ENCODE measurements at places on chromosomes 13 and 19. TPM values are rescaled to one million over a fixed set of nuclear protein-coding genes. Genes with fewer than 3 reads are reported as not detected.
A peak's percentile ranks its signal among the peaks of the same experiment; 100 is the strongest.

GRCh38 chr13:37870895-37871550 is 1.5 kb upstream of the TRPC4 start:
- DNase-seq: no peak

DNA sequence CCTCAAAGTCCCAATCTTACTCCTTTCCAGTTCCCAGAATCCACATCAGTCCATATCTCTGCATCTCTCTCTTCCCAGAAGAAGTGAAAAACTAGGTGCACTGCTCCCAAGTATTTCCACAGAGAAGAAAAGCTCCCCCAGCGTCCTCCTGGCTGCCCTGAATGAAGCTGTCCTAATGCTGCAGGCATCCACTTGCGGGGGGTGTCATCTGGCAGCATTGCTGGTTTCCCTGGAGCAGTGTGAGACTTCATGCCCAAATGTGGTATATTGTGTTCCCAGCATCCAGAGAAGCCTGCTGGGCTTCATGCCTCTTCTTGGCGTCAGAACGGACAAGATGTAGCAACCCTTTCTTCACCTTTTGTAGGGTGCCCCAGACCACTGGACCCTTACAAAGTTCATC is 32.9 kb upstream of the ARHGEF7 start:
- DNase-seq: no peak

C1QTNF9B gene
- 4.2 TPM for total RNA-seq

TICAM1 gene
- 6.3 TPM for total RNA-seq

- DNase-seq: peak; percentile 8
Measured at GRCh38 chr13:113850722-113851479, 13.0 kb downstream of the GAS6 start.

GRCh38 chr19:11421371-11422098 is 2.4 kb upstream of the RGL3 start:
- DNase-seq: peak; percentile 61

- DNase-seq: peak; percentile 66
Measured at GRCh38 chr19:15779756-15780476, 7.5 kb upstream of the OR10H5 start.

DNA sequence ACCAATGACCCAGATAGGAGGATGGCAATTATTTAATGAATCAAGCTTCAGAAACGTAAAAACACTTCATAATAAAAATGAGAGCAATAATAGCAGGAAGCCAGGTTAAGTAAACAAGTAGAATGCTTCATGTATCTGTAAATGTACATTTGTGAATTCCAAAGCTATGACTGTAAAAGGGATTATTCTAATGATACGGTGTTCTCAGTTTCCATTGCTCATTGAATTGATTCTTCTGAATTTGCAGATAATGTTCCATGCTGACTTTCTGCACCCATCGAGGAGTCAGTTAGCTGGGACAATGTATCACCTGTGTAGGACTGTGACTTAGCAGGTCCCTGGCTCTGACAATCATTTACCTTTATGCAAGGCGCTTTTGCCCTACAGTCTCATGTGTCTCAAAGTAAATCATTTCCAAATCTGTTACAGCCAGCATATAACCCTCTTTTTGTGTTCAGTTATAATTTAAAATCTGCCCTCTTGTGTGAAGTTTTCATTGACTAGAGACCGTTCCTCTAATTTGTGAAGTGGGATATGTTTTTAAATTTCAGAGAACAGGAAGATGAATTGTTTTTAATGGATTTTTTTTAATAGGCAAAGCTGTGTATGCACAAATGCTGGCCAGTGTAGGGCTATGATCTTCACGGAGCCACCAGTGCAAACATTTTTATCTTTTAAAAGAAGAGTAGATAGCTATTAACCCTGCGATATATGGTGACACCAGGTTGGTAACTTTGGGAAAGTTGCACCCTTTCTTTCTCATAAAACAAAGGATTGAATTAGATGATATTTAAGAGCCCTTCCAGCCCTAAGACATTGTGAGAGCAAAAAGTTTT is 267.1 kb downstream of the KLF5 start:
- no peak for DNase-seq

GJB2 gene
- total RNA-seq: 2.9 TPM

CACNA1A gene
- total RNA-seq: 22.5 TPM

DNA sequence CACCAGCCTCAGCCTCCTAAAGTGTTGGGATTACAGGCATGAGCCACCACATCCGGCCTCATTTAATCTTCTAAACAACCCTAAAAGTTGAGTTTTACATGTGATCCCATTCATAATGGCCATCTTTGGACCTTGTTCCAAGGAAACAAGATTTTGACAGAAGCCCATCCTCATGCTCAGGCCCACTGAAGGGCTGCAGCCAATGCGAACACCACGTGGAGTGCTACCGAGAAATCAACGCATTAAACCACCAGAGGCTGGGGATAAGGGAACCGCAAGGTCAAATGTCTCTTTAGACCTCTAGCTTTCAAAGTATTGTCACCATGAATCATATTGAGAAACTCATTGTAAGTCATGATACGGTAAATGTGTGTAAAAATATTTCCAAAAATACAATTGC is 49.4 kb upstream of the DOCK9 start:
- DNase-seq: no peak

ZNF302 gene
- 36.7 TPM for total RNA-seq

PET100 gene
- 26.9 TPM for total RNA-seq

Data from testis (tissue), 5 donors.